Activated CD4-positive, alpha-beta T cell treated with anti-CD3 and anti-CD28 coated beads, Interleukin-2, Interleukin-6, amounts not matched to agents 100 ng/mL and 50 ng/mL, durations not matched to agents 16 hours and 8 hours (primary cell): ENCODE measurements at places on chromosomes 3 and 15.

GRCh38 chr3:156274791-156275190 lies 154.4 kb downstream of the KCNAB1 start:
- DNase-seq, result no peak

DNA sequence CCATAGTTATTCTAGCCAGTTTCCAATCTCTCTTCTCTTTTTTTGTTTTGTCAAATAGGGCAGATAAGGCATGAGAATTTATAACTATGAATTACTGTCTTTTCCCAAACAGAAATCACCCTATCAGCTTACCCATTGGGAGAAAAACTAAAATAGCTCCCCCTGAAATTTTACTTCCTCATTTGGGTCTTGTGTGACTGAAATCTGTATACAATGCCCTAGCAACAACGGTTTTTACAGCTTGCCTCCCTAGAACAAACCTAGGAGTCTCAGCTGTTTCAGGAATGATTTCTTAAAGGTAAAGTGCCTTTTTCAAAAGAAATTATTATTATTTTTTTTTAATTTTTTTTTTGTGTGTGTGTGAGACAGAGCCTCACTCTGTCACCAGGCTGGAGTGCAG lies 56.8 kb downstream of the CD86 start:
- no peak for DNase-seq

DNA sequence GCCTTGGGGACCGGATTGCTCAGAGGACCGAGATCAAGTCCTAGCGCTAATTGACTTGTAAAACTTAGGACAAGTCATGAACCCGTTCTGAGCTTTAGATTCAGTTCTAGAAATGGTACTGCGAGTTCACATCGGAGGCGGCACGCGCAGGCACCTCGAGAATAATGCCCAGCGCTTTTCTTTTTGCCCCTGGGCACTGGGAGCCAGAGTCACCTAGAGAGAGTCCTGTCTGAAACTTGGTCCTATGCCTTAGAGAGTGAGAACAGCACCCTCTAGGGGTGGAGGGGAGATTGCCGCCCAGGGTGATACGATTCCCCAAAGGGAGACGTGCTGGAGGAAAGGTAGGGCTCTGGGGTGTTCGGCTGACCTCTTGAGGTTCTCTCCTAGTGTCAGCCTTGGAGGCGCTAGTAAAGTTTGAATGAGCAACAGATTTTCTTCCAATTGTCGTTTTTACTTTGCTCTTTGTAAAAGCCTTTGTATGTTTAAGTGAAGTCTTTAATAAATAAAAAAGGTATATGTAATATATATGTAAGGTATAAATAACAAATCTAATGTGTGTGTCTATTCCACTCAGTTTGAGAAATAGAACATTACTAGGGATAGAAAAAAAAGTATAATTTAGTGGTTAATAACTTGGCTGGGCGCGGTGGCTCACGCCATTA lies 826 bp downstream of the EEF1AKMT4 start:
- peak; percentile 97 for DNase-seq

DNA sequence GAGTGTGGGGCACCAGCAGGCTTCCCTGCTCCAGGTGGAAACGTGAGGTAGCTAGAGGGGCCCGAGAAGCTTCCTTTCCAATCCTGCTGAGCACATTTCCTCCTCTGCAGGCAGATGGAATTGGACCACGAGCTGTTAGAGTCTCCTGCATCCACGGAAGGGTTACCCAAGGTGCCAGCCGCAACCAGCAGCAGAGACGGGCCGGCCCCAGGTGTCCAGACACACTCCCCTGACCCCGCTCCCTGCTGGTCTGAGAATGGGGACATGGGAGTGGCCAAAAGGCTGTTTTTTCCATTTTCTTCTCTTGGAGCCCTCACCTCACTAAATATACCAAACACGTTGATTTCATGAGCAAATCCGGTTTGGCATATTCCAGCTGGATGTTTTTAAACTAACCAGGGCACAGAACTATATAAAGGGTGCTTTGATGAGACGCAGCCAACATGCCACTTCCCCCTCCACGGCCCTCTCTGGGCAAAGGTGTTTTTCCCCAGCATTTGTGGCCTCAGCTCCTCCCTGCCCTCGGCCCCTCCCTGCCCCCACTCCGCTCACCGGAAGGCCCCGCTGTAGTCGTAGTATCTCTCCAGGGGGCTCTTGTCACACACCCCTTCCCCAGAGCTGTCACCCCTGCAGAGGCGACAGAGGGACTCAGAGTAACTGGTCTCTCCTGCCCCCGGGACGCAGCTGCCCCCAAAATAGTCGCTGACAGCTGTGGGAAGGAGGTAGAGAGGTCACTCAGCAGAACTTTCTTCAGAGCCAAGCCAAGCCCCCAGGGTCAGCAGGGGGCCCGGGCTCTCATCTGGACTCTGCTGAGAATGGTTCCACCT lies 7.0 kb downstream of the MELTF start:
- DNase-seq, result no peak

GRCh38 chr3:195714380-195715011 lies 6.3 kb upstream of the MUC20 start:
- DNase-seq, result no peak

GRCh38 chr15:67253549-67254237 lies 768 bp downstream of the AAGAB start:
- DNase-seq, result no peak

DNA sequence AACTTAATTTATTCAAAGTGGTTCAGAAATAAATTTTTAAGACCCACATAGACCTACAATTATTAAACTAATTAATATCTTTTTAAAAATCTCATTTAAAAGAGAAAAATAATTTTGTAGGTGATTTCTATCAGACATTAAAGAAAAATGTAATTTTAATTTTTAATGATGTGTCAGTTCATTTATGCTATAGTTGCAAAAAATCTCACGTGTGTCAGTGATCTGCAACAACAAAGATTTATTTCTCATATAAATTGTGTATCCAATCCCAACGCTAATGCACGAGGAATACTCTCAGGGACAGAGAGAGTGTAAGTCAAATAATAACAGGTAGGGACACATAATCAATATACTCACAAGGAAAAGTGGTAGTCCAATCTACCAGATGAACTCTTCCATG lies 456.6 kb upstream of the CCDC54 start:
- DNase-seq, result no peak

DNA sequence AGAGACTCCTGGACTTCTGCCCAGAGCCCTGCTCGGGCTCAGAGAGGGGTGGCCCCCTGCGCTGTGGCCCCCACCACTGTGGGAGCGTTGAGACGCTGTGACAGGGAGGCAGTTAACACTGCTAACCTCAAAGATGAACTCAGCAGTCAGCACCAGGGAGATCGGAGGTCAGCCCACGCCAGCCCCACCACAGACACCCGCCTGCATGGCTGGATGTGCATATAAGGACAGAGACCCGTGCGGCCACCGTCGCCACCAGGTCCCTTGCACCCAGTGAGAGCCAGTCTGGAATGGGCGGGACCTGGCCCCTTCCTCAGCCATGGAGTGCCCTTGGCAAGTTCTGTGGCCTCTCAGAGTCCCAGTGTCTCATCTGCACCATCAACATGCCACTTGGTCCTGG lies 48.5 kb upstream of the FURIN start:
- DNase-seq, result peak; percentile 47

DNA sequence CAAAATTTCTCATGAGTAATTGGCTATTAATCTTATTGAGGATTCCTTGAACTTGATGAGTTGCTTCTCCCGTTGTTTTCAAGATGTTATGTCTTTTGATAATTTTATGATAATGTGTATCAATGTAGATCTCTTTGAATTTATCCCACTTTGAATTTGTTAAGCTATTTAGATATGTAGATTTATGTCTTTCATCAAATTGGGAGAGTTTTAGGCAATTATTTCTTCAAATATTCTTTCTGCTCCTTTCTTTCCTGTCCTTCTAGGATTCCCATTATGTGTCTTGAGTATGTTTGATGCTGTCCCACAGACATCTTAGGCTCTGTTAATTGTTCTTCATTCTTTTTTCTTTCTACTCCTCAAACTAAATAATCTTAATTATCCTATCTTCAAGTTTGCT lies 68.1 kb upstream of the FGD5 start:
- no peak for DNase-seq

GRCh38 chr3:175580318-175580717 lies 721.2 kb downstream of the NAALADL2 start:
- DNase-seq, result no peak

DNA sequence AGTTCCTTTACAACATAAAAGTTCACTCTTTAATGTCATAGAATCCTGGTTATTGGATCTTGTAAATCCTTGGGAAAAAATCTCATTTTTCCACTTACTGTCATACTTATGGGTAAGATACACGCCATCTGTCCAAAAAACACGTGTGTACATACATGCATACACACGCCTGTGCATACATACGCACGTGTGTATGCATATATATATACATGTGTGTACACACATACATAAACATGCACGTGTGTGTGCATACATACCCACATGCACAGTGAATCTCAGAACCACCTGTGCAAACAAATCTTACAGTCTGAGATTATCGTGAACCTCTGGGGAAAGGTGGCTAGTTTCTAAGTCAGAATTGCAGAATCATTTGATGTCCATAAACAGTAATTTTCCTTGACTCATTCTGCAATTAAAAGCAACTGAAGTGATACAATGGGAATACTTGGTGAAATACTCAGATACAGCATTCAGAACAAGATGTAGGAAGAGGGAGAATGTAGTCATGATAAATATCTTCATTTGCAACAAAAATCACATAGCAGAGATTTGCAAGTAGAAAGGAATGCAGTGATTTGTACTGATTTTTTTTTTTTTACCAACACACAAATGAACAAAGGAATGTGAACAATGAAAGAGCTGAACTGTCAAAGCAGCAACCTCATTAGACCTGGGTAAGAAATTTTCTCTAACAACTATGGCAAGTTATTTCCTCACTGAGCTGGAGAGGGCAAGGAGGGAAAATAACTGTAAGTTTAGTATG lies 160.6 kb upstream of the POU1F1 start:
- DNase-seq, result no peak

DNA sequence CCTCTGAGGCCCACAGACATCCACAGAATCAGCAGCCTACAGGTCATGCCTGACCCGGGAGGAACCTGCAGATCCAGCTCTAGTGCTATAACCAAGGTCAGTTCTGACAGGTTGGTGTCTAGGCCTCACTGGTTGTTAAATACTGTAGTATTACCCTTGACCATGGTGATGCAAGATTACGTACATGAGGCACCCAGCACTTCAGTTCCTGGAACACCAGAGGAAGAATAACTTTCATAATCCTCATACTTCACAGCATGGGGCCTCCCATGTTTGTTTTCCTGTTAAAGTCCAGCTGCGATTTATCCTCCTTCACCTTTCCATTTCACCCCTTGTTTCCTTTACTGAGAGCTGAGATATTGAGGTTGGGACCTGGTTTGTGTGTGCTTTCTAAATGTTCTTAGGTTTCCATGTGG lies 34.4 kb upstream of the GLCE start:
- peak; percentile 10 for DNase-seq

- DNase-seq, result no peak
Measured at GRCh38 chr3:150232992-150233451, 175.1 kb upstream of the TSC22D2 start.

DNA sequence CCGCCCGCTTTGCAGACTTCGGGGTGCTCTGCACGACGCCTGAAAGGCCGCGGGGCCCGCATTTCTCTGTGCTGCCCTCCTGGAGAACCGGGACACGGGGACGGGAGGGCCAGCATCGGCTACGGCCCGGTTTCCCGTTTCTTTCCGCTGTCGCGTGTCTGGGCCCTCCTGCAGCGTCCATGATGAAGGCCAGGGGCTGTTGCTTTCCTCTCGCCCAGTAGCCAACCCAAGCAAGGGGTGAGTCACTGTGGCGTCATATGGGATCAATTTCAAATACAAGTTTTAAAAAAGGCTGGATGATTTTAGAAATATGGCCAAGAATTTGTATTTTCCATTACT lies 435 bp downstream of the SLC35G2 start:
- peak; percentile 13 for DNase-seq

DNA sequence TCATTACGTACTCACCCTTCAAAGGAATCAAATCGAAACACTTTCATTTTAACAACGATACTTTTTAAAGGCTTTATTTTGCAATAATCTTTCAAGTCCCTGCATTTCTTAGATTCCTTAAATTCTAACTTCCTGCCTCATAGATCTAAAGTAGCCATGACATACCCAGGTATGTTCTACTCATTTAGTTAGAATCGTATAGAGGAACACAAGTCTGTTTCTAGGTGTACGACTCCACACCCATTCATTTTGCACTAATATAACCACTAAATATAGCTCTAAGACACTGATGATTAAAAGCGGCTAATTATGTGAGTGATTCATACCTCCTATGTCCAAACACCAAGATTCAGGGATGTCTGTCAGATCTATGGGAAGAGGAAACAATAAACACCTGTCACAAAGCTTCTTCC lies 1.3 kb downstream of the ATP13A3 start:
- peak; percentile 32 for DNase-seq

GRCh38 chr3:129549006-129549800 lies 6.2 kb downstream of the H1-8 start:
- no peak for DNase-seq

DNA sequence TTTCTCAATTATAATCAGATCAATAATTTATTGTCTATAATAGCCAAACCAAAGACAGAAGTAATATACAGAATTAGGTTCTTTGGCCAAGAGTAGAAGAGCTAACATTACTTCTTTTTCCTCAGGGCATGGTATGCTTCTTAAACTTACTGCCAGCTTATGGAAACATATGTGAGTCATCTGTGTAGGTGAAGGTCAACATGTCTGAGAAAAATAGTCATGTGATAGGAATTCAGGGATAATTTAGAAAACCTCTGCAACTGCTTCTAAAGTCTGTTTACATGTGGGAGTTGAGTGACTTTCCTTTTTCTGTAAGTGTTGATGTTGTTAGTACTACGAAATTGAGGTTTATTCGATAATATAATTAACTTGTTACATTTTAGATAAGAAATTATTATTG lies 19.2 kb upstream of the MAP6D1 start:
- peak; percentile 12 for DNase-seq

DNA sequence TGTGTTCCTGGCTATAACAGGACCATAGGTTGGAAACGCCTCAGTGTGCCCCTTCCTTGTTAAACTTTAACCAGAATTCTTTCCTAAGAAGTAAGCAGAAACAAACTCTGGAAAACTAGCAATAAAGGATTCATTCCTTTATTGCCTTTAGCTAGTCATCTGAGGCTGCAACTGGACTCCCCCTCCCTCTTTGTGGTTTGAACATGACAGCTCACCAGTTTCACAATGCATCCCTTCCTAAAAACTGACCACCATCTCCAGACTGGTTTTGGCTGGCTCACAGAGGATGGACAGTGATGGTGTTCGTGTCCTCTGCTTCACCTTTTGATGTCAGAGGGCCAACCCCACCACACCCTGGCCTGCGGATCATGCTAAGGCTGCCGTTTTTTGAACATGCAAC lies 27.9 kb upstream of the TGFBR2 start:
- DNase-seq, result peak; percentile 13

GRCh38 chr3:147705651-147706051 lies 296.5 kb downstream of the ZIC1 start:
- no peak for DNase-seq

- no peak for DNase-seq
Measured at GRCh38 chr3:61463191-61463590, 98.2 kb upstream of the PTPRG start.
